AG04449 (cell line): ENCODE measurements at places on chromosomes 13 and 19.

- DNase-seq, result no peak
Measured at GRCh38 chr13:33867472-33867871, 49.5 kb downstream of the RFC3 start.

- DNase-seq, result no peak
Measured at GRCh38 chr19:49763230-49763629, at the start of gene TSKS. TSS of gene TSKS (minus strand) at chr19:49763306. CDS start at chr19:49763247, 59 bp downstream.

DNA sequence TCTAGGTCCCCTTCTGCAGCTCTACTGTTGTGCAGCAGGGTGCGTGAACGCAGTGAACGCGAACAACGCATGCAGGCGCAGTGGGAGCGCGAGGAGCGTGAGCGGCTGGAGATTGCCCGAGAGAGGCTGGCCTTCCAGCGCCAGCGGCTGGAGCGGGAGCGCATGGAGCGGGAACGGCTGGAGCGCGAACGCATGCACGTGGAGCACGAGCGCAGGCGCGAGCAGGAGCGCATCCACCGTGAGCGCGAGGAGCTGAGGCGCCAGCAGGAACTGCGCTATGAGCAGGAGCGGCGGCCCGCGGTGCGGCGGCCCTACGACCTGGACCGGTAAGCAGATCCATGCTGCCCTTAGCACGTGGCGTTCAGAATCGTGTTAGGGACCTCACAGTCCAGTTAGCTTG is 18.8 kb downstream of the MICOS13 start:
- DNase-seq, result no peak

DNA sequence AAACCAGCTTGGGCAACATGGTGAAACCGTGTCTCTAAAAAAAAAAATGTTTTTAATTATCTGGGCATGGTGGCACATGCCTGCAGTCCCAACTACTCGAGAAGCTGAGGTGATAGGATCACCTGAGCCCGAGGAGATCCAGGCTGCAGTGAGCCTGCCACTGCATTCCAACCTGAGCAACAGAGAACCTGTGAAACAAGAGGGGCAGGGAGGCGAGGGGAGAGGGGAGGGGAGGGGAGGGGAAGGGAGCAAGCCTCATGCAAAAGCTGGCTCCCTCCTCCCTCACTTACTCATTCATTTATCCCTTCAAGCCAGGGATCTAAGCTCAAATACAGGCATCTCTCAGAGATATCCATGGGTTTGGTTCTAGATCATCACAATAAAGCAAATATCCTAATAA is 8.9 kb downstream of the ATP7B start:
- DNase-seq, result no peak

DNA sequence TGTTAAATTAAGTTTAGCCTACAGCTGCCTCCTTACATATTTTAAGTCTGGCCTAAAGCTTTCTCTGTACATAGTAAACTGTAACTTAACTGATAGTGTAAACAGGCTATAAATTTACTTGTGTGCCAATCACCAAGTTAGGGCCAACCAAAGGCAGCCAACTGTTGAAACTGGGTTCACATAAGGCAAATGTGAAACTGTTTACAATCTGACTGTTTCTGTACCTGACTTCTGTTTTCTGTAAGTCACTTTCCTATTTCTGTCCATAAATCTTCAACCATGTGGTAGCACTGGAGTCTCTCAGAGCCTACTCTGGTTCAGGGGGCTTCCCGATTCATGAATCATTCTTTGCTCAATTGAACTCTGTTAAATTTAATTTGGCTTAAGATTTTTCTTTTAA is 103.1 kb downstream of the RAP2A start:
- DNase-seq, result no peak

DNA sequence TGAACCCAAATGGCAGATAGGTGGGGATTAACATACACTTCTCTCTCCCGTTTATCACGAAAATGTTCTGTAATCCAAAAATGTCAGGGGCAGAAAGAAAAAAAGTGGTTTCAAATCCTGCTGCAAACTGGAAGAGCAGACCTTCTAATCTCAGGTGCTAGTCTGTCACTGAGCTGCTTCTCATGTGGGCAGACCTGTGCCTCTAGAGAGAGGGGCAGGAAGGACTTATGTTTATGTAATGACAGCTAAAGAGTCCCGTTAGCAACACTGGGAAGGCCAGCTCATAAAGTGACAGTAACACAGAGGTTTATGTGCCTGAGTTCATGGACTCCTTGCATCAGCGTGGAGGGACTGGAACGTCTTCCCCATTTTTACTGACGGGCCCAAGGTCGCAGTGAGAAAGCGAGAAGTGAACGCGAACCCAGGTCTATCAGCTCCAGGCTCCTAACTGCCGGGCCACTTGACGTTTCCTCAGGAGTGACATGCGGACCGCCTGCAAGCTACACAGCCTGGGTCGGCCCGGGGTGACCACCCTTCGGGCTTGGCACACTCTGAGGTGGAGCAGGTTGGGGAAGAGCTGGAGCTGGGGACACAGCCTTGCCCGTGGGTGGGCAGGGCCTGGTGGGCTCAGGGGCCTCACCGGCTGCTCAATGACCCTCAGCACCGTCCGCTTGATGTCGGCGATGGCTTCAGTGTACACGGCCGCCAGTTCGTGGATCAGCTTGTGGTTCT is 9.6 kb upstream of the RSPH6A start:
- DNase-seq, result no peak

- no peak for DNase-seq
Measured at GRCh38 chr13:67443923-67444322, 213.8 kb upstream of the PCDH9 start.

GRCh38 chr13:108315273-108315672 is 45.8 kb downstream of the TNFSF13B start:
- no peak for DNase-seq

DNA sequence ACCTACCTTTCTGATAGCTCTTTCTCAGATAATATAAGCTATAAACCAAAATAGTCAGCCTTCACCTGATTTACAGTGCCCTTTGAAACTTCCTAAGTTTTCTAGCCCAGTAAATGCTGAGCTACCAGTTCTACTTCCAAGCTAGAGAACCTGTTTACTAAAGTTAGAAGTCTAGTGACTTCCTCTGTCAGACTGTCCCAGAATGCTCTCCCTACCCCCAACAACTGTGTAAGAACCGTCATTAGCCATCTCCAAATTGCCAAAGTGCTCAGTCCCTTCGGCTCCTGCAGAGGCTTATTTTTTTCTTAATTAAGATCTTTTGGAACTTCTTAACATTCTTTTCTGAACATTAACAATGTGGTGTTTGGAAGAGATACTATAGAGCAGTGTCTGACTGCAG is 3.2 kb upstream of the ABCC4 start:
- no peak for DNase-seq

- DNase-seq, result no peak
Measured at GRCh38 chr13:44292545-44292944, 81.1 kb upstream of the SERP2 start.

GRCh38 chr13:94031609-94032008 is 447.9 kb downstream of the DCT start:
- no peak for DNase-seq

- no peak for DNase-seq
Measured at GRCh38 chr19:23981863-23982262, 67.2 kb downstream of the ZNF726 start.

DNA sequence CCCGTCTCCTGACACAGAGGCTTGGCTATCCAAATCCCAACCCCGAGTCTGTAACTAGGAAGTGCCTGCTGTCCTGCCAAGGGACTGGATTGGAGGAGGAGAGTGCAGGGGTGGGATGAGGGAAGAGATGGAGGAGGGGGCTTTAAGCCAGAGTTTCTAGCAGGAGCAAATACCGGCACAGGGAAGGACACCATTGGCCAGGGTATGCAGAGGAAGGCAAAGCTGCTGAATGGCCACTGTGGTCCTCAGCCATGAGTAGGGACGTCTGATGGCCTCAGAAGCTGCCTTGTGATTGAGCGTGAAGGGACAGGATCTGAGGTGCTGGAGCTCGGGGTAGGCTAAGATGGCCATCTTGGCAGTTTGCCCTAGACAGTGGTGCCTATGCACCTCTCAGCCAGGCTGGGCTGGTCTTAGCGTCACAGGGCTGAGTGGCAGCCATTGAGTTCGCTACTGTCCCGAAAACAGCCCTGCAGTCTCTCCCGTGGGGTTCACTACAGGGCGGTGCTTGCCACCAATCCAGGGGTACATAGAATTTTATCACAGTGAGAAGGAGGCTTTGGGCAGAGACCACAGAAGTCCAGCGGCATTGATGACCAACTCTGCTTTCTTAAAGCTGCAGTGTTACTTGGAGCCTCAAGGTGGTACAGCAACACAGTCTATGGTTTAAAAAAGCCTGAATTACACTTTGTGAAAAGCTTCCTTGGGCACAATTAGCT is 61.8 kb downstream of the AKAP11 start:
- no peak for DNase-seq

GRCh38 chr19:14502334-14503092 is 6.6 kb upstream of the GIPC1 start:
- no peak for DNase-seq

- DNase-seq, result no peak
Measured at GRCh38 chr19:38319421-38320258, at the start of gene KCNK6. TSS of gene KCNK6 (plus strand) at chr19:38319845. CDS start at chr19:38319951, 106 bp downstream.

DNA sequence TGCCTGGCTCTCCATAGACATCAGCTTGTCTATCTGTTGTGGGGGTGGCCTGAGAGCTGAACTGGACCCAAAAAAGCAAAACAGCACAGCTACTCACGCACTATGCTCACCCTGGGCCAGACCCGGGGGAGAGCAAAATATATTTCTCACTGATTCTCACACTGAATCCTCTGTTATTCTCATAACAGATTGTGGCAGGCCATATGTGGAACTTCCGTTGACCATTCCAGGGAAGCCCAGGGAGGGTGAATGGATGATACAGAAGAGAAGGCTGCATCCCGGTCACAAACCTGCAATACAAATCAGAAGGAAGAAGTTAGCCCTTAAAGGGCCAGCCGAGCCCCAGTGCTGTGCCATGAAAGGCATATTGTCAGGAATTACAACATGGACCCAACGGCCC is 362.5 kb downstream of the ZNF536 start:
- DNase-seq, result no peak

DNA sequence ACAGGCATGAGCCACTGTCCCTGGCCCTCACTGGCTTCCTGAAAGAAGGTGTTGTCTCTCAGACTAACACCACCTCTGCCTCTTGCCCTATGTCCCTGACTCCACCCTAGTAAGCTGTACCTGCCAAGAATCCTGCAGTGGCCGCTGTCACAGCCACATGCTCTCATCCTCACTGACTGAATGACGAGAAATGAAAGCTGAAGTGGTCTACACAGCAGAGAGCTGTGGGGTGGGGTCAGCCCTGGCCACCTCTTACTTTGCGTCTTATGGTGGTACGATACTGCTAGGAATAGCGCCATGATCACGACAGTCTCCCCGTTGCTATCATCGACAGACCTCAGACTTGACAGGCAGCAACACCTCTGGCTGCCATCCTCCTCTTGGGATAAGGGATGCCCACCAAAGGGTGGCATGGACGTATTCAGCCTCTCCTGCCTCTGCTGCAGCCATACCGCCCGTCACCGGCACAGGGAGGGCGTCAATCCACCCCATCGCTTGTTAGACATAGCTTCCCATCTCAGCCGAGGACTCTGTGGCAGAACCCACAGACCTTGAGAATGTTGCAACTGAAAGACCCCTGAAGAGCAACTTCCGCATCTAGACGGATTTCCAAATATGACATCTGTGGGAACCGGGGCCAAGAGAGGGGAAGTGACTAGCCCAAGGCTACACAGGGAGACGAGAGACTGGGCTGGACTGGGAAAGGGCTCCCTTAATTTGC is 809 bp downstream of the MYO1F start:
- no peak for DNase-seq

DNA sequence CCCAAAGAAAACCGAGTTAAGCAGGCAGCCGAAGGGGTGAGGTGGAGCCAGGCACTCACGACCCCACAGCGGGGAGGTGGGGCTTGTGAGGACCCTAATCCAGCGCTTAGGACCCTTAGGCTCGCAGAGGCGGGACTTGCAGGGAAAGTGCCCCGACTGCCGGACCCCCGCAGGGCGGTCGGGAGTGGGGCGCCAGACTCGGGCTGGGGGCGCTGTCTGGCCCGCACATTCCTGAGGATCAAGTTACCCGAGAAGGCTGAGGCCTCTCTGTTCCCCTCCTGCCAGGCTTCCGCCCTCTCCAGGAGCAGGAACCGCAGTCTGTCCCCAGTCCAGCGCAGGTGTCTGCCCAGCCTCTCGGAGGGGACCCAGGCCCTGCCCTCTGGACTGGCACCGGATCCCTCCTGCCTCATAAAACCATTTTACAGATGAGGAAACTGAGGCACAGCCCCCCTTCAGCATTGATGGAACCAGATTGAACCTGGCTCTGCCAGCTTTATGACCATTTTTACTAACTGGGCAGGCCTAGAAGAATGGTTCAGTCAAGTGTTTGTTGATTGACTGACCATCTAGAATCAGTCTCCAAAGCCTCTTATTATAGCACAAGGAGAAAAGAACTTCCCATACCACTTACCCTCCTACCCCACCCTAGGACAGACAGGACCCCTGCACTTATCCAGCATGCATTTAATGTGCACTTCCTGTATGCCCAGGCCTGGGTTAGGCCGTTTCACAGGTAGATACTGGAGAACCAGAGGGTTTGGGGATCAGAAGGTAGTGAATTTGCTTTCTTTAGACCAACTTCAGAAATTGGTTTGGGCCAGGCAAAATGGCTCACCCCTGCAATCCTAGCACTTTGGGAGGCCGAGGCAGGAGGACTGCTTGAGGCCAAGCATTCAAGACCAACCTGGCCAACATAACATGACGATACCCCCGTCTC is 6.7 kb upstream of the JUND start:
- no peak for DNase-seq

GRCh38 chr19:38093587-38093986 is 130.4 kb downstream of the DPF1 start:
- no peak for DNase-seq

DNA sequence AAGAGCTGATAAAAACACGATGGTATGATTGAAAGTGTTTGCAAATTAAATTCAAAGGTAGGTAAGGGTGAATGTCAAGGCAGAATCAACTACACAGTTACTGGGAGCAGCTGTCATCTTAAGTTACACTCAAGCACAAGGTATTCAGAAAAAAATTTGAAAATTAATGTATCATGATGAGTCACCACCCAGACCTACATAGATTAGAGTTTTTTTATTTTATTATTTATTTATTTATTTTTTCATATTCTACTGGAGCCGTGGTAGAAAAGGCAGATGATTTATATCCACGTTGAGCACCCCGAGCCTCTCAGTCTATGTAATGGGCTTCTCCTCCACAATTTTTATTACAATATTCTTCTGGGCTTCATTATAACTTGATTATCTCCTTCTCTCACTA is 728.9 kb upstream of the ARGLU1 start:
- no peak for DNase-seq

DNA sequence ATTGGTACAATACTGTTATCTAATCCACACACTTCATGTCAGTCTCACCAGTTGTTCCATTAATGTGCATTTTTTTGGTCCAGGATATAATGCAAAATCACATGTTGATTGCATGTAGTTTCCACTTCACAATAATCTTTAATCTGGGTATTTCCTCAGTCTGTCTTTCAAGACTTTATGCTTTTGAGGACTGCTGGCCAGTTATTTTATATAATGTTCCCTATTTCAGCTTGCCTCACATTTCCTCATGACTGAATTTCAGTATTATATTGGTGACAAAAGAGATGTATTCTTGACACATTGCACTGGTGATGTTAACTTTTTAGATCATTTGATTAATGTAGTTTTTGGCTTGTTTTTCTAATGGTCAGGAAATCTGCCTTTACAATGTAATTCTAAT is 368.3 kb downstream of the IRS2 start:
- no peak for DNase-seq
